ENCODE measurements at places on chromosomes 4 and X. TPM values are rescaled to one million over a fixed set of nuclear protein-coding genes. Genes with fewer than 3 reads are reported as not detected.

Gene ANKRD50
- polyA plus RNA-seq: 14.8 TPM

- no peak for DNase-seq
Observed at GRCh38 chr4:88613417-88613875, 21.2 kb downstream of the HERC3 start.

Gene HCFC1
- polyA plus RNA-seq: 3.0 TPM

- DNase-seq: no peak
Observed at GRCh38 chr4:114087596-114088230, 108.3 kb upstream of the ARSJ start.

Gene TDO2
- polyA plus RNA-seq: not detected

DNA sequence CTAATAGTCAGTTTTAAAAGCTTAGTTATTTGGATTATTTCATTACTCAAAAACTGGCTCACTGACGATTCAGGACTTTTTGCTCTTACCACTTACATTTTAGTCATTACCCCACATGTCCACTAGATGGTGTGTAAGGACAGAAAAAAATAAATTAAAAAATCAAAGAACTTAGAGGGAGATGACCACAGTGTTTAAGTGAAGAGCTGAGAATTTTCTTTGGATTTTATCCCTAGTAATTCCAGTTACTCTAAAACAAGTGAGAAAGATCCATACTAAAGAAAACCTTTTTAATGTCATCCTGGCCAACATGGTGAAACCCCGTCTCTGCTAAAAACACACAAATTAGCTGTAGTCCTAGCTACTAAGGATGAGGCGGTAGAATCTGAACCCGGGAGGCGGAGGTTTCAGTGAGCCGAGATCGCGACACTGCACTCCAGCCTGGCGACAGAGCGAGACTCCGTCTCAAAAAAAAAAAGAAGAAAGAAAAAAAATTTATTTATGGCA lies 26.4 kb upstream of the TMPRSS11B start:
- DNase-seq: peak; percentile 9

DNA sequence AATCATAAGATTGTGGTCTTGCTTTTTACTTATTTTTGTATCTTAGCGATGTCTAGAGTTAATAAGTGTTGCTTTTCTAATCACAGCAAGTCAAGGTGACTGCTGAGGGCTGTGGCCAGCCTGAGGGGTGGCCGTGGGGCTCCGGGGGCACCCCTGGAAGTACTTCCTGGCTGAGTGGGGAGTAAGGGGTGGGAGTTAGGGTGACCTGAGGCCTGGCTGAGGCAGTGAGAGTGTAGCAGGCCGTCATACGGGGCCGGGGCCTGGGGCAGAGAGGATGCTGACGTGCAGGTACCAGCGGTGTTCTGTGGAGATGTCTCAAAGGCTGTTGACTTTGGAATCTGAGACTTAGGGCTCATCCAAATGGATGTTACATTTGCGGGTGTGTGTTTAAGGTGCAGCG lies 29.3 kb downstream of the PIGG start:
- no peak for DNase-seq

- DNase-seq: no peak
Observed at GRCh38 chr4:41318839-41319530, 62.3 kb downstream of the UCHL1 start.
